Heart right ventricle (tissue), 16 donors: ENCODE measurements at places on chromosomes 4 and X. TPM values are rescaled to one million over a fixed set of nuclear protein-coding genes. Genes with fewer than 3 reads are reported as not detected.

- peak; percentile 27 for DNase-seq
- no peak overlapping the region for H3K27ac ChIP-seq
- H3K27me3 ChIP-seq, result no peaks in the 10 kb centered on the region
- H3K4me1 ChIP-seq, result peaks cover 6% of the 10 kb centered on the region
Measured at GRCh38 chrX:39152106-39152649, 350.9 kb downstream of the MID1IP1 start.

DNA sequence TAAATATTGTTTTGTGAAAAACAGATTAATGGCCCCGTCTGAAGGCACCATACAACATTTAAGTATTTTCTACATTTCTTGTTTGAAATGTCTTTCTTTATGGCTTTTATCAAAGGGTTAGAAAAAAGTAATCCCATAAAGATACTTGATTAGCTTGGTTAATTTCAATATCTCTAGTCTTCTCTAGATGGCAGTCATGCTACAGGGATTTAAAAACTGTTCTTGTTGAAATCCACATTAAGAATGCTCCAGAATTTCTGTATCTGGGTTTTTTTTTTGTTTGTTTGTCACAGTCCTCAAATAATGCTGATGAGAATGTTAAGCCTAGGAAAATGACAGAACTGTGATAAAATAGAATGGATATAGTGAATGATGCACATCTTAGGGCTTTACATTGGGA, 109.0 kb upstream of the AADAT start:
- H3K27ac ChIP-seq, result no peak overlapping the region
- H3K4me1 ChIP-seq, result no peaks in the 10 kb centered on the region
- no peaks in the 10 kb centered on the region for H3K27me3 ChIP-seq

The TBC1D9 gene
- total RNA-seq, result 14.6 TPM

The GAB1 gene
- total RNA-seq, result 106 TPM

The SPRY1 gene
- 40.9 TPM for total RNA-seq
